Motor neuron (in vitro differentiated cells): ENCODE measurements at places on chromosomes 3 and 15. TPM values are rescaled to one million over a fixed set of nuclear protein-coding genes. Genes with fewer than 3 reads are reported as not detected.

GRCh38 chr3:11363715-11364114 is 91.5 kb downstream of the ATG7 start:
- ATAC-seq = no peak

GRCh38 chr3:101898752-101899169 is 49.4 kb downstream of the NFKBIZ start:
- no peak for ATAC-seq

FBXL22 gene
- total RNA-seq = 1.4 and 2.8 TPM in 2 replicates

GRCh38 chr3:28347374-28348264 is 902 bp upstream of the ZCWPW2 start:
- no peak for ATAC-seq

DNA sequence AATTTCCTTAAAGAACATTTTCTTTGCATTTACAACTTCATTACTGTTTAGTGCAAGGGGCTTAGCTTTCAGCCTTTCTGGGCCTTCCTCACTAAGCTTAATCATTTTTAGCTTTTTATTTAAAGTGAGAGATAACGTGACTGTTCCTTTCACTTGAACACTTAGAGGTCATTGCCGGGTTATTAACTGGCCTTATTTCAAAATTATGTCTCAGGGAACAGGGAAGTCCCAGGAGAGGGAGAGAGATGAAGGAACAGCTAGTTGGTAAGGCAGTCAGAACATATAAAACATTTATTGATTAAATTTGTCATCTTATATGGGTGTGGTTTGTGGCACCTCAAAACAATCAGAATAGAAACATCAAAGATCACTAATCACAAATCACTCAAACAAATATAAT is 268.7 kb downstream of the TIGIT start:
- ATAC-seq = no peak

DNA sequence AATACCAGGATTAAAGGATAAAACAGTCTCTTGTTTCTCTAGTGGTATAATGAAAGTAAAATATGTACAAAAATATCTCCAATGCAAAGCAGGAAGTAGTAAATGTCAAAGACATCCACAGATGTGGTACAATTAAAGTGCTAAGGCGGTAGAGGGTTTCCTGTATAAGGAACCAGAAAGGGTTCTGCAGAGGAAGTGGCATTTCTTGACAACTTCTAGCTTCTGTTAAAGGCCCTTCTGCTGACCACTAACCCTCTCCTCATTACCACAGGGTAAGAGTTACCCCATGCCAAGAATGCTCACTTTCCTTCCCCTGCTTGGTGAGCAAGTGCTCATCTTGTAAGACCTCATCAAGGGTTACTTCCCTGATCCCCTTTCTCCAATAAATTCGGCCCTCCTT is 883.6 kb upstream of the NR2F2 start:
- no peak for ATAC-seq

DNA sequence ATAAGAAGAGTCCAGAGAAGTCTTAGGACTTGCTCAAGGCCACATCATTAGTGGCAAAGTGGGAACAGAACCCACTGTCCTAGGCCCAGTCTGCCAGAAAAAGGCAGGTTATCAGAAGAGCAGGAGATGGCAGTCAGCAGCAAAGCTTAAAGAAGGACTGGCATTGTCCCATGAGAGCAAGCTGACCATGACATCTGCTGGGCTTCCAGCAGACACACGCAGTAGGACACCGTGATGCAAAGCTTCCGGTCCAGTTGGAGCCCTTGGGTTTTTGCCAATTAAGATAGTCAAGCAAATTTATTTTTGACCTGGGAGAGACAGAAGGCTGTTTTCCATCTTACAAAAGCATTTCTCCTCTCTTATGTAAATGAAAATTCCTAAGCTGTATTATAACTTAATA is 42.1 kb downstream of the ZBTB38 start:
- no peak for ATAC-seq

DNA sequence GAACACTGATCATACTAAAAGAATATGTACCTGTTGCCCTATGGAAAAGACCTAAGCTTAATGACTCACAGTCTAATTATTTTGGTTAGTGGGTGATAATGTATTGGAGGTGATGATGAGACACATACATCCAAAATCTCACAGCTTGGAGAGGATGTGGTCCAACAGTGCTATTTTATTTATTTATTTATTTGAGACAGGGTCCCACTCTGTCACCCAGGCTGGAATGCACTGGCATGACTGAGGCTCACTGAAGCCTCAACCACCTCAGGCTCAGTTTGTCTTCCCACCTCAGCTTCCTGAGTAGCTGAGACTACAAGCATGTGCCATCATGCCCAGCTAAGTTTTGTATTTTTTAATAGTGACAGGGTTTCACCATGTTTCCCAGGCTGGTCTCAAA is 35.0 kb downstream of the LPP start:
- ATAC-seq = no peak

GRCh38 chr3:147191795-147192385 is 214.5 kb downstream of the ZIC4 start:
- no peak for ATAC-seq

TUBGCP5 gene
- total RNA-seq = 21.4 and 27.9 TPM in 2 replicates

DNA sequence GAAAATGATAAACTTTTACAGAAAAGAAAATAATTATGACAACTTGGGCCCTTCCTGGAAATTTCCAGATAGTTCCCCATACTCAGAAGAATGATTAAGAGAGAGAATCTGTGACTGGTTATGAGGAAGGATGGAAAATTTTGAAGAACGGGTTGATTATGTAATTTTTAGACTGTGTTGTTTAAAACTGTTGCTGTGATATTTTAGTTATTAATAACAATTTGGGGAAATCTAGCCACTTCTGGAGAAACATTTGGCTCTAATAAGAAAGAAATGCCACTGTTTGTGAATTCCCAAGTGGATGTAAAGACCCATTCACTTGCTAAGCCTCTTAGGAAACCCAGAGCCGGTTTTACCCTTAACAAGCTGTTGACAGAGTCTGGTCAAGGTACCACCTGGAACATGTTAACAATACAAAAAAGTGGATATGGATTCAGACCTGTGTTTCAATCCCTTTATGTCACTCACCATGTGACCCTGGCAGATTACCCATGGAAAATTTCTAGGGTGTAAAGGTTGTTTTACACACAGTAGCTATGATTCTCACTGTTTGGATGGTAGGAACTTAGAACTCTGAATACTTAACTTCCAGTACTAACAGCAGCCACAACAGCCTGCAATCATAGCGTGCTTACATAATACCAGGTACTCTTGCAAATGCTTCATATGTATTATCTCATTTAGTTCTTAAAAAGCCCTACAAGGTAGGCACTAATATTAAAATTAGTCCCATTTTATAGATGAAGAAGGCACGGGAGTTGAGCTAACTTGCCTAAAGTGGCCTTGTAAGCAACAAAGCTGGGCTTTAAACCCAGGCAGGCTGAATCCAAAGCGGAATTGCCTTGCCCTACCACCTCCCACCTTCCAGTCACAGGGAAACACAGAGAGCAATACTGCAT is 32.0 kb downstream of the ZBTB38 start:
- no peak for ATAC-seq

STT3B gene
- 61.6 and 68.4 TPM in 2 replicates for total RNA-seq

HCLS1 gene
- 1.7 and 2.9 TPM in 2 replicates for total RNA-seq

DNA sequence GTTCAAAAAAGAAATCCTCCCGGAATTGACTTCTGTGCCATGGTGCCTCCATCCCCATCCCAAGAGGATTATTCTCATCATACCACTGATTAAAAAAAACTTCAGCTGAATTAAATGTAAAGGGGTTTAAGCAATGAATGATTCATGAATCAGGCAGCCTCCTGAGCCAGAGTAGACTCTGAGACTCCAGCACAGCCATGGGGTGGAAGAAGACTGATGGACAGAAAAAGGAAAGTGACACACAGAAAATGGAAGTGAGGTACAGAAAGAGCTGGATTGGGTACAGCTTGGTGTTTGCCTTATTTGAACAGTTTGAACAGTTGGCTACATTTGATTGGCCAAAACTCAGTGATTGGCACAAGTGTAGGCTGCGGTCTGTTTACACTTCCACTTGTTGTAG is 224.8 kb upstream of the ATP10A start:
- ATAC-seq = peak; percentile 16

DNA sequence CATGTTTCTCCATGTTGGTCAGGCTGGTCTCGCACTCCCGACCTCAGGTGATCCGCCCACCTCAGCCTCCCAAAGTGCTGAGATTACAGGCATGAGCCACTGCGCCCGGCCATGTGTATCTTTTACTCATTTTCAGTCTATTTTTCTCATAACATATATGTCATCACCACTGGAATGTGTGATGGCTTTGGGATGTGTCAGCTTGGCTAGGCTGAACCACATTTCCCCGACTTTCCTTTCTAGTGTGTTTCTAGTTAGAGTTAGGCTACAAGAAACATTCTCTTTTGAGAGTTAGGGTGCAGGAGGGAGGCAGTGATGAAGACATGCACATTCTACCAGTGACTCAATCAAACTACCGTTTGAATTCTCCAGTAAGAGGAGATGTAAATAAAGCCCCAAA is 444.9 kb upstream of the THBS1 start:
- no peak for ATAC-seq

GATM gene
- 17.4 and 19.8 TPM in 2 replicates for total RNA-seq

DNA sequence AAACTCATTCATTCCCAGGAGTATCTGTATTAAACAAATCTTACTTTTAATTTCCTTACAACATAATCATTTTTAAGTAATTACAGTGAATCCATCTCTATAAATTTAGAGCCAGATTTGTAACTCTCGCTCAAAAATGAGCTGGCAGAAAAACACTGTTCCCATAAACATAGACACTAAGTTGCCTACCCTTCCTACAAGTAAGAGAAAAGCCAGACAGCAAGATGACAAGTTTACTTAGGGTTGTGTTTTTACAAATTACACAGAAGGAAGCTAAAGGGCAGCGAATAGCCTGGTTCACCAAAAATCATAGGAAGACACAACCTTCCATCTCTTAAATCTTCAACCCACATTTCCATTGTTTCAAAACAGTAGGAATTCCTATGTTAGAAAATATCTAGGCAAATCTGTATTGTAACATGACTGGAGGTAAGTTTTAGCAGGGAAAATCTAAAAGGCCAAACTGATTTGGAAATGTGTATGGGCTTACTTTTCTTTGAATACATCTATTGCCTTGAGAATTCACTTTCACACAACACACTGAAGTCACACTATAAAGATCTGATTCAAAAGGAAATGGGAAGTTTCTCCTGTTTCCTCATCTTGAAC is 21.7 kb downstream of the HERC1 start:
- ATAC-seq = no peak

GRCh38 chr3:116165135-116165534 is 280.2 kb downstream of the LSAMP start:
- peak; percentile 33 for ATAC-seq

DNA sequence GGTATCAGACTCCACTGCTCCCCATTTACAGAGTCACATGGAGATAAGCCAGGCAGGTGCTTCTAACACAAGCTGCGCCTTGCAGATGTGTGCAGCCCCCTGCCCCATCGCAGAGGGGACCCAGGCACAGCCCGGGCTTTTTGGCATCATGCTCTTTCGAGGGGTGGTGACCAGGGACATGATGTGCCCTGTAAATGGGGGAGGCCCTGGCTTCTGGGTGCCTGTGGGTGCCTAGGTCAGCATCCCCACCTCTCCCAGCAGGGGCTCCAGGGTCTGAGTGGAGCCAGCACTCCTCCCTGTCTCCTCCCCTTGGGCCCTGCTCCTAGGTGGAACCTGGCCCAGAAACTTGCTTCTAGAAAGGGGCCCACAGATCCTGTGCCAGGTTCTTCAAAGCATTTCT is 15.2 kb downstream of the TRPM1 start:
- ATAC-seq = no peak

TLR9 gene
- not detected in 2 replicates for total RNA-seq

- peak; percentile 31 for ATAC-seq
These were observed 1.2 kb upstream of the FAM81A start for GRCh38 chr15:59436774-59437141.

DNA sequence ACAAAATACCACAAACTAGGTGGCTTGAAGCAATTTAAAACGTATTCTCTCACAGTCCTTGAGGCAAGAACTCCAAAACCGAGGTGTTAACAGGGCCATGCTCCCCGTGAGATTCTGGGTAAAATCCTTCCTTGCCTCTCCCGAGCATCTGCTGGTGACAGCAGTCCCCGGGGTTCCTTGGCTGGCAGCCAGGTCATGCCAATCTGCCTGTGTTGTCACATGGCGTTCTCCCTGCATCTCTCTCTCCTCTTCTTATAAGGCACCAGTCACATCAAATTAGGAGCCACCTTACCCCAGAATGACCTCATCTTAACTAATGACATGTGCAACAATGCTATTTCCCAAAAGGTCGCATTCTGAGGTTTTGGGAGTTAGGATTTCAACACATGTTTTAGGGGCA is 26.3 kb upstream of the LRRN1 start:
- ATAC-seq = no peak

IRAK2 gene
- 1.7 and 1.9 TPM in 2 replicates for total RNA-seq

GRCh38 chr15:51267051-51267702 is 71.2 kb downstream of the CYP19A1 start:
- peak; percentile 87 for ATAC-seq

GRCh38 chr3:6878731-6879130 is 17.8 kb downstream of the GRM7 start:
- ATAC-seq = no peak

DNA sequence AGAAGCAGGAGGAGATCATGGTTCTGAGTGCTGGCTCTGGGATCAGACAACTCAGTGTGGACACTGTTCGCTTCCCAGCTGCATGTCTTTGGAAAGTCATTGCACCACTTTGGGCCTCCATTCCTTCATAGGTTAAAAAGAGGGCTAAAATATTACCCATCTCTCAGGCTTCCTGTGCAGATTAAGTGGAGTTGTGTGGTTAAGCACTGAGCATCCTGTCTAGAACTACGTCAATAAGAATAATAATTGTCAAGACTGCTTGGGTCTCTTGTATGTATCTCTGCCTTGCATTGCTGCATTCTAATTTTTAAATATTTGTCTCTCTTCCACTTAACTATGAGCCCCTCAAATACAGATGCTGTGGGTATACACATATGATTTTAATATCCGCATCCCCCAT is 22.3 kb downstream of the CFAP161 start:
- no peak for ATAC-seq

DNA sequence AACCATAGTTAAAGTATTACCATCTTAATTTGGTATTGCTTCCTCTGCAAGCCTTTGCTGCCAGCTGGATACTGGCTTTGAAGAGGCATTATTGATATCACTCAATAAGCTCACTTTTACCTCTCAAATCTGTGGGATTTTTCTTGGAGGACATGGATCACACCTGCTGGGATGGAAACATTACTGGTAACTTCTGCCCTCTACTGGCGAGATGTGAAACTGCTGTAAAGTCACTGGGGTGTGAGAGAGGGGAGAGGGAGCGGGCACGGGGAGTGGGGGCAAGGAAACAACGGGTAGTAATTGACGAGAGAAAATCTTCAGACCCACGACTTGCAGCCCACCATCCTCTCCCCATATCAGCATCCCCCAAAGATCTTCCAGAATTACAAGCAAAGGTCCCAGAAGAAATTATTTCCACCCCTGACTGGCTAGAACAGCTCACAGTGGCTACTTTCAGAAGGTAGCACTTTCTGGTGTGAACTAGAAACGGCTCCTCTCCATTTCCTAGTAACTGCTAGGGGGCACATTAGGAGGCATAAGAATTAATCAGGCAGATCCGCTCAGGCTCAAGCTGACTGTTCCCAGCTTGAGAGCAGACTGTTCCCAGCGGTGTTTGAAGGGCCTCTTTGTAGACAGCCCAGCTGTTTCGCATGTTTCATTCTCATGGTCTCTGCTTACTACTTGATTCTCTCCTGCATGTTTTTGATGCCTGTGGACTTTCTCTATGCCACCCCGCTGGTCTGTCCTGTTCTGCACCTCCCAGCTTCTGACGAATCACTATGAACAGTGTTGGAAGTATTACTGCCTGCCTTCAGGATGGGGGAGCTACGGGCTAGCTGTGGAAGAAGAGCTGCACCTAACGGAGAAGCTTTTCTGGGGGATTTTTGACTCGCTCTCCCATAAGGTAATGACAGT is 230.4 kb upstream of the CHRM5 start:
- ATAC-seq = peak; percentile 87

AHSG gene
- not detected in 2 replicates for total RNA-seq

DHFR2 gene
- 8.8 and 9.0 TPM in 2 replicates for total RNA-seq
